ENCODE measurements at places on chromosomes 1 and 21.

DNA sequence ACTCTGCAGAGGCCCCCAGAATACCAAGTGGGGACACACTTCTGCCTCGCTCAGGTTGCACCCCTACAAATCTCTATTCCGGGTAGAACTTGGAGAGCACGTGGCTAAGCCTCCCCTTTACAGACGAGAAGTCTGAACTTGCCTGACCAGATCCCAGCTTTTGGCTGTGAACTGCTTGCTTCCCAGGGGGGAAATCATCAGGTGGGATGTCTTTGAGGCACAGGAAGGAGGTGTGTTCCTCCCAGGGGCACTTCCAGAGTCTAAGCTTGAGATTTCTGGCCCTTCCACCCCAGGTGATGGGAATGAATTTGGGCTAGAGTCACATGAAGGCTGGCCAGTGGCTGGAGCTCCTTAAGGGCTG, 1.3 kb upstream of the S100A3 start:
- no peak for DNase-seq

GRCh38 chr1:117121589-117122329, at the start of gene TRIM45:
TRIM45 (minus strand) TSS chr1:117121749; CDS start chr1:117121201, 548 bp downstream.
- DNase-seq: peak; percentile 97

DNA sequence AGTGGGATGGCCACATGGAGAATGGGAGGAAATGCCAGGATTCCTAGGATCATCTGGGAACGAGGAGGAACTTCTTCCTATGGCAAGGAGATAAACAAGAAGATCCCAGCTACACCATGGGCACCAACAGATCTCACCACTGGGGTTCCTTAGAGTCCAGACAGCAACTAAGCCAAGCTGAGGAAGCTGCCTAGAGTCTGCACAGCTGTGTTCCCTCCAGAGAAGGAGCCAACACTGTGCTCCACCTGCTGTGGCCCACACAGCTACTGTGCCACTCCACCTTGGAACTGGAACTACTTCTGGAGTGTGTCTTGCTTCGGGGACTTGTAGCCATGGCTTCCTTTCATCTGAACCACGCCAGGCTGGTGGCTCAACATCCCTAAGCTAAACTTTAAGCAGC, 6.0 kb downstream of the IFNAR1 start:
- DNase-seq: no peak

GRCh38 chr1:25623007-25623406, 6.4 kb downstream of the MAN1C1 start:
- no peak for DNase-seq

DNA sequence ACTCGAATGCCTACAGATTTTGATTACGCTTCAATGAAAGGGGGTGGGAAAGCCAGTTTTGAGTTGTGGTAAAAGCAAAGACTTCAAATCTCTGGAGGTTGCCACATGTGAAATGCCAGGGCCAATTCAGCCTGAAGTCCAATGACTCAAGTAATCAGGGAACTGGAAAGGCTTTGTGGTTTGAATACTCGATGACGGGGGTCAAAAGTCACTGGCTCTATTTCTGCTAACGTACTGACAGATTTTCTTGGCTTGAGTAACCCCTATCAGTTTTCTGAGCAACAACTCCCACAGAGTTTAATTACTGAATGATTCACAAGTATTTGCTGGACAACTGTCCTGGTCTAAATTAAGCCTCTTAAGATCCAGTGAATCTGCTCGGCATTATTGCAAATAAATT, 152.2 kb downstream of the SIPA1L2 start:
- DNase-seq: peak; percentile 98

DNA sequence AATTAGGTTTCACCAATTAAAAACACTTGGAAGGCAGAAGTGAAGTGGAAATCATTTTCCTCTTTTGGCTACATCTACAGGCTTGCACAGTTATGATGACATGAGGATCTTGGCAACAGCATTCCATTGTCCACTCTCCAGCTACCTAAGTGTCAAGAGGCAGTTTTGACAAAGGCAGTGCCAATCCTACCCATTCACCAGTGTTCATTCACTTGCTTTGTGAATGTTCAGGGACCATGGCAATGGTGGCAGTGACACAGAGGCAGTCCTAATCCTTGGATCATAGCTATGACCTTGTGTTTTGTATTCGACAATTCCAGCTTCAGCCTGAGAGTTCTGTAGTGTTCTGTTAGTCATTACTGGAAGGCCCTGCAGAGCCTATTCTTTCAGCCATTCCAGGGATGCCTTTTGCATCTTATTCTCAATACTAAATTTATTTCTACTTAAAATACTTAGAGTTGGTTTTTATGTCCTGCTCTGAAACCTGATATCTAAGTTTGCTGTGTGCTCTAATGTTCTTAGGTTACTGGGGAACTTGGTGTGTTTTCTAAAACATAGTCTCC, 36.7 kb downstream of the CRB1 start:
- no peak for DNase-seq

DNA sequence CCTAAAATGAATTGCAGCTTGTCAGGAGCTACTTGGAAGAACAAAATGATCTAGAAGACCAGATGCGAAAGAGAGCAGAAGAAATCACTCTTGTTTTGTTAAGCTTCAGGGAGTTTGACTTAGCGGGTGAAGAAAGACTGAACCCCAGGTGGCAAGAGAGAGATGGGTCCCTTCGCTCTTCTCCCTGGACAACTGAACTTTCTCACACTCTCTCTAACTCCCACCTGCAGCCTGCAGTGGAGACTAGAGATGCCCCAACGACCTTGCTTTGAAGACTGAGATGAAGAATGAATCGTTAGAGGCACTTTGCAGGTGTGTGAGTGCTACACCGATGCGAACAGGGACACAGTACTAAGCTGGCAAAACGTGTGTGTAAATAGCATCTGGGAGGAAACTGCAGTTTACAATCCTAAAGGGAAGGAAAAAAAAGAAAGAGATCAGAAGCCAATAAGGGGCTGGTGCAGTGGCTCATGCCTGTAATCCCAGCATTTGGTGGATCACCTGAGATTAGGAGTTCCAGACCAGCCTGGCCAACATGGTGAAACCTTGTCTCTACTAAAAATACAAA, 64.5 kb upstream of the LYST start:
- no peak for DNase-seq

- DNase-seq: peak; percentile 85
These were observed 2.4 kb upstream of the C1orf116 start for GRCh38 chr1:207034998-207035397.

GRCh38 chr1:31771891-31772668, 7.9 kb upstream of the ADGRB2 start:
- DNase-seq: no peak

DNA sequence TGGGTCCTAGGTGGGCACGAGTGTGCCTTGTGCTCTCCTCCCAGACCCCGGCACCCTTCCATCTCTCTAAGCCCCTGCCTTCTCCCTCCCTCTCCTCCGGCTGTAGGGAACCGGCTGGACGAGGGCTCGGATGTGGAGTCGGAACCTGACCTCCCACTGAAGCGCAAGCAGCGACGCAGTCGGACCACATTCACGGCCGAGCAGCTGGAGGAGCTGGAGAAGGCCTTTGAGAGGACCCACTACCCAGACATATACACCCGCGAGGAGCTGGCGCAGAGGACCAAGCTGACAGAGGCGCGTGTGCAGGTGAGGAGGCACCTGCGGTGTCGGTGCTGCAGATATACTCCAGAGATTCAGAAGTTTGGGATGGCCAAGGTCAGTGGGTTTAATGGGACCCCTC, 61.0 kb downstream of the PAX7 start:
- no peak for DNase-seq

DNA sequence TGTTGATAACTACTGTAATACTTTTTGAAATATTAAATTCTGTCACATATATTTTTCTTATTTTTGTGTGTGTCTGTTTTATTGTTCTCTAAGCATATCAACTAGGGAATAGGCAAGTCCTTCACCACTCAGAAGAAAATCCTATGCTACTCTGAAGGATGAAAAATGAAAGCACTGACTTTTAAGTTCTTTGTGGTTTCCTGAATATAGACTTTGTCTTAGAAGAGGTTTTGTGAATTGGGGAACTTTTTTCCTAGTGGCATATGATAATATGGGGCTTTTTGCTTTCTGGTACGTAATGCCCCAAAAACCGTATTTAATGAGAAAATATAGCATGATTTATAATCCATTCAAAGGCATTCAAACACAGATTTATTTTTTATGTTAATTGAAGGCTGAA, 136.0 kb downstream of the SNX7 start:
- DNase-seq: no peak

GRCh38 chr1:78561856-78562255, 58.4 kb upstream of the IFI44L start:
- no peak for DNase-seq

DNA sequence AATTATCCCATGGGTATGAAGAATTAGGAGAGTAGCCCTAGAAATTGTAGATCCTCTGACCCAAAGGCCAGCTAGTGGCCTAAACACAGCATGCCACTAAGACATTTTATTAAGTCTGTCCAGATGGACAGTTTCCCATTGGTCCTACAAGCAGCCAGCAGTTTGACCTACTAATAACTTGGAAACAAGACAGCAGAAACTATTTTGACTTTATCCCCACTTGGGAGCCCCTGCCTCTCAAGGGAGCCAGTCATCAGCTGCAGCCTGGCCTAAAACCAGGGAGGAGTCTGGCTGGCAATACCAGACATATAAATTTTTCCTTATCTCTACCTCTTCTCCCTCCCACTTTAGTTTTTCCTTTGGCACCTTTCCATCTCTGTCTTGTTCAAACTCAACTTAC, 222.6 kb upstream of the KCTD3 start:
- no peak for DNase-seq

DNA sequence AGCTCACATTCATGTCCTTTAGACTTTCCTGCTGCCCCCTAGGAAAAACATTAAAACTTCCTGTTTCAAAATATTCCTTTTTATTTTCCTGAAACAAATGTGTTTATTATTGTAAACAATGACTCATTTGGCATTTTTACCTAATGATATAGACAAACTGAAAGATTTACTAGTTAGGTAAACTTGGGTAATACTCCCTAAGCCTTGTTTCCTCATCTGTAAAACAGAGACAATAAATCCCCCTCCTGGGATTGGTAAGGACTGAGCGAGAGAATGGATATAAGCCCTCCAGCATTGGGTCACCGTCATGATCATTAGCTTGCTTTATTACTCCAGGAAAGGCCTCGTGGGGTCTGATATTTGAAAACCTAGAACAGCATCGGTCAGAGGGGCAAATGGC, 59.8 kb downstream of the LPAR3 start:
- no peak for DNase-seq

- DNase-seq: no peak
These were observed 100.4 kb upstream of the ETV3 start for GRCh38 chr1:157238585-157238984.

DNA sequence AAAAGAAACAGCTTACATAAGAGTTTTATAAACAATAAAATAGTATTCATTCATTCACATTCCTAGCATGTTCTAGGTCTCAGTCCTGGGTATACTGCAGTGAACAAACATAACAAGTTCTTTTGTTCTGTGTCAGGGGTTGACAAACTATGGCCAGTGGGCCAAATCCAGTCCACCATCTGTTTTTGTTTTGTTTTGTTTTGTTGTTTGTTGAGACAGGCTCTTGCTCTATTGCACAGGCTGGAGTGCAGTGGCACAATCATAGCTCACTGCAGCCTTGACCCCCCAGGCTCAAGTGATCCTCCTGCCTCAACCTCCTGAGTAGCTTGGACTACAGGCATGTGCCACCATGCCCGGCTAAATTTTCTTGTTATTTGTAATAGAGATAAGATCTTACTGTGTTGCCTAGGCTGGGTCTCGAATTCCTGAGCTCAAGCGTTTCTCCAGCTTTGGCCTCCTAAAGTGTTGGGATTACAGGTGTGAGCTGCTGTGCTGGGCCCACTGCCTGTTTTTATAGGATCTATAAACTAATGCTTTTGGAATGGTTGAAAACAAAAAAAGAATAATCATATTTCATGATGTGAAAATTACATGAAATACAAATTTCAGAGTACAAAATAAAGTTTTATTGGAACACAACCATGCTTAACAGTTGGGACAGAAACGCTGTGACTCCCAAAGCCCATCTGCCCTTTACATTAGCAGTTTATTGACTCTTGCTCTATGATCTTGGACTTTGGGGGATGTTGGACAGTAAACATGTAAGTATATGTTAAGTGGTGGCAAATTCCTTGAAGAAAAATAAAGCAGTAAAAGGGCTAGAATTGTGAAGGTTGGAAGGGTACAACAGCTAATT, 17.9 kb downstream of the CAPZA1 start:
- DNase-seq: peak; percentile 49

- DNase-seq: no peak
These were observed 43.6 kb upstream of the TMEM61 start for GRCh38 chr1:54936791-54937190.

DNA sequence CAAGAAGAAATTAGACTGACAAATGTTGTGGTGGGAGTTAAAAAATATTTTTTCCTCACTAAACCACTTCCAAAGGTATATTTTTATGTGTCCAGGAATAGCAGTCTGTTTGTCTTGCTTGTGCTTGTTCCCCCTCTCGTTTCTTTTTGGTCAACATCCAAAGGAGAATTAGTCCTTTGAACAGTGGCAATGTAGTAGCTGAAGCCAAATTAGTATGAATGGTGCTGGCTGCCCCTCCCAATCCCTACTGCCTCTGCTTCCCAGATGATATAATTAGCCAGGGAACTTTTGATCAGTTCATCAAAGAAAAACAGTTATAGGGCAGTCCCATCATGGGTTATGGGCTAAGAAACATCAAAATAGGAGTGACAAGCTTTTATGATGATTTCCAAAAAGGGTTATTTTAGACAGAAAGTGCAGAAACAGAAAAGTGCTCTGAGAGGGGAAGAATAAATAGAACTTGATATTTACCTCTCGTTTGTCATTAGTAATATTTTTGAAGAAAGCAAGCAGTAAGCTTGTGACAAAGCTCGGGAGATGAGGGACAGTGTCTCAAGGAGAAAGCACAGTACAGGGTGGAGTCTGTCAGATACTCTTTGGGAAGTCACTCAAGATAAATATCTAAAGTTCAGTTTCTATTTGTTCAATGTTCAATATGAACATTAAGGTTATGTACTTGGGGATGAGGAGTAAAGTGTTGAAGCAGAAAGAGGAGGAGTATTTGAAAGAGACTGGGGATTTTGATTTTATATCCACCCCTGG, 239.1 kb downstream of the HLX start:
- DNase-seq: no peak

DNA sequence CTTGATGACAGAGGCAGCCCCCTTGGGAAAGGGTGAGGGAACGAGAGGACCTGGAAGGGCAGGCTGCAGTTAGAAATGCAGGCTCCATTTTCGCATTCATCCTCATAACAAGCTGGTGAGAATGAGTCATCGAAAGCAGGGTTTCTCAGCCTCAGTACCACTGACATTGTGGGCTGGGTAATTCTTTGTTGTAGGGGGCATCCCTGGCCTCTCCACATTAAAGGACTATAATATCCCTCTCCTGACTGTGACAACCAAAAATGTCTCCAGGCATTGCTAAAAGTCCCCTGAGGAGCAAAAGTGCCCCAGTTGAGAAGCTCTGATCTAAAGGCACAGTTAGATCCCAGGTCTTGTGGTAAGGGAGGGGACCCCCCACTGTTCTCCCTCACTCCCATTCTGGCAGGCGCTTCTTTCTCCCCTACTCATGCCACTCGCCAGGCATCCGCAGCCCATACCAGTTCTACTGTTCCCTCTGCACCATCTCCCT, 20.4 kb downstream of the KCNN3 start:
- no peak for DNase-seq

GRCh38 chr1:210294999-210295745, 33.5 kb upstream of the HHAT start:
- DNase-seq: peak; percentile 38

GRCh38 chr1:226466296-226466695, 58.4 kb upstream of the PARP1 start:
- DNase-seq: no peak

GRCh38 chr1:23389837-23390321, 20.2 kb upstream of the ZNF436 start:
- no peak for DNase-seq

- DNase-seq: no peak
These were observed 76.1 kb upstream of the PPP2R5A start for GRCh38 chr1:212208978-212209644.

- no peak for DNase-seq
These were observed 9.9 kb upstream of the NADK start for GRCh38 chr1:1788136-1788535.
